Peyer's patch (tissue), 4 donors: ENCODE measurements at places on chromosomes 1 and 21. TPM values are rescaled to one million over a fixed set of nuclear protein-coding genes. Genes with fewer than 3 reads are reported as not detected.

Gene AMPD1
- not detected for total RNA-seq

Gene UAP1
- 121 TPM for total RNA-seq

Gene LRP8
- total RNA-seq, result 33.8 TPM

Gene CLCNKB
- total RNA-seq, result not detected

Gene CHI3L1
- not detected for total RNA-seq

Gene RNU1-4
- total RNA-seq, result under 0.01 TPM

GRCh38 chr1:107829036-107829770 lies 135.8 kb downstream of the VAV3 start:
- no peaks in the 10 kb centered on the region for H3K27me3 ChIP-seq
- no peaks in the 10 kb centered on the region for H3K4me1 ChIP-seq

GRCh38 chr1:84480650-84481049 lies 1.6 kb downstream of the RPF1 start:
- H3K27me3 ChIP-seq, result no peaks in the 10 kb centered on the region
- H3K4me3 ChIP-seq, result no peak overlapping the region
- DNase-seq, result no peak
- H3K36me3 ChIP-seq, result no peaks in the 10 kb centered on the region
- H3K27ac ChIP-seq, result no peak overlapping the region

DNA sequence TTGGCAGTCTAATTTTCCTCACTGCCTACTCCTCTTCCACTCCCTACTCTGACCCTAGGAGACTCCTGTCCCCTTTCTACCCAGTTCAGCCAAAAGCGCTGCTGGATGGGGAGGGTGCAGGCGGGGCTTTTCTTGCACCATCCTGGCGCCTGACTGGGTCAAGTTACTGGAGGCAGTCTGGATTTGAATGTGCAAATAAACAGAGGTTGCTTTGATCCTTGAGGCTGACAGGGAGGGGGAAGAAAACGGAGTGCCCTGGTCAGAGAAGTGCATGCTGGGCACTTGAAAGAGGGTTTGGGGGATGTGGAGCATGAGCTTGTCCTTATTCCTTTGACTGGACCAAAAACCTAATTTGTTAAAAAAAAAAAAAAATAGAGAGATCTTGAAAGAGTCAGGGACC lies 76.8 kb upstream of the SOX13 start:
- no peaks in the 10 kb centered on the region for H3K4me1 ChIP-seq
- DNase-seq, result no peak
- no peak overlapping the region for H3K4me3 ChIP-seq
- no peaks in the 10 kb centered on the region for H3K27me3 ChIP-seq

- no peak overlapping the region for H3K4me3 ChIP-seq
- DNase-seq, result no peak
- H3K27me3 ChIP-seq, result no peaks in the 10 kb centered on the region
- H3K36me3 ChIP-seq, result no peaks in the 10 kb centered on the region
- H3K4me1 ChIP-seq, result no peaks in the 10 kb centered on the region
Observed at GRCh38 chr1:246182149-246182851, 324.8 kb downstream of the SMYD3 start.

GRCh38 chr1:38173157-38173831 lies 126.7 kb upstream of the POU3F1 start:
- no peak overlapping the region for H3K4me3 ChIP-seq
- DNase-seq, result no peak
- no peak overlapping the region for H3K27ac ChIP-seq

DNA sequence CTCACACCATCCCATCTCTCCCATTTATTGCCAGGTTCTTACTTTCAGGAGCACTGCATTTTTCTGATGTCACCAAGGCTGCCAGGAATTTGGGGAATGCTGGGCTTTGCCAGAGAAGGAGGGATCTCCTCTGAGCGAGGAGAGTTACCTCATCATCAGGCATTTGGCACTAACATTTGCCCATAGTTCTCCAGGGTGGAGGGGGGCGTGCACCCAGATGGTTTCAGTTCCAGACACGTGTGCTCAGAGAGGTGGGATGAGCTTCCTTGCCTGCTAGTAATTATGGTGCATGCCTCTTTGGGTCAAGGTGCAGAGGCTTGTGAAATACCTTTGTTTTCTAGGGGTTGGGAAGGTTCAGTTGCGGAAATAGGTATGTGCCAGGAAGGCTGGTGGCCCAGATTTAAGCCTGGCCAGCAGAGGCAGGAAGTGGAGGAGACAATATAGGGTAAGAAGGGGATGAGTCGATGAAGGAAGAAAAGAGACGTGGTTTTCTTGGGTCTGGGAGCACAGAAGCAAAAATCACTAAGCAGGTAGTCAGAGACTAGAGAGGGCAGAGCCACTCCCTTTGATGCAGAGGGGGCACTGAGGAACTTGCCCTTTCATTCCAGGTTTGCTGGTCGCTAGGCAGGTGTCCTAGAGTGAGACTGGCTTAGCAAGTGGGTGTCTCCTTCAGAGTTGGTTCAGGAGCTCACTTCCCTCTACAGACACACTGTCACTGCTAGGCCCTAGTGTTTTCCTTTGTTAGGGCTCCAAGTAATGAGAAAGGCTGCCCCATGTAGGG lies 7.2 kb downstream of the TUFT1 start:
- H3K27ac ChIP-seq, result peak overlapping the region; percentile 58
- H3K4me1 ChIP-seq, result no peaks in the 10 kb centered on the region
- H3K36me3 ChIP-seq, result no peaks in the 10 kb centered on the region
- DNase-seq, result peak; percentile 76

DNA sequence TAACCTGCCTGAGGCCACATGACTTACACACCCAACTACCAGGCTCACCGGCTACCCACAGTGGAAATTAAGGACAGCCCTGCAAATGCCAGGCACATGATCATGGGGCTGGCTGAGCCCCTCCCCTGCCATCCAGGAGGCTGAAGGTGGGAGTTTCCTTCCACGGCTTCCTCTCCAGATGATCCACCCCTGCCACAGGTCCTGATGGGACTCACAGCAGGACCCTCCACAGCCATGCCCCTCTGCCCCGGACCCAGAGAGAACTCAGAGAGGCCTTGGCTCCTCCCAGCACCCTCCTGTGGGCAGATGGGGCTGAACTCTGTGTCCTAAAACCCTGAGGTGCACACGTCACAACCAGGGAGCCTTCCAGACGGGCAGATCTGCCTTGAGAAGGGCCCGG lies 29.1 kb upstream of the CASZ1 start:
- no peaks in the 10 kb centered on the region for H3K4me1 ChIP-seq
- H3K36me3 ChIP-seq, result no peaks in the 10 kb centered on the region
- no peak overlapping the region for H3K27ac ChIP-seq
- H3K27me3 ChIP-seq, result no peaks in the 10 kb centered on the region
- no peak overlapping the region for H3K4me3 ChIP-seq
- DNase-seq, result no peak

DNA sequence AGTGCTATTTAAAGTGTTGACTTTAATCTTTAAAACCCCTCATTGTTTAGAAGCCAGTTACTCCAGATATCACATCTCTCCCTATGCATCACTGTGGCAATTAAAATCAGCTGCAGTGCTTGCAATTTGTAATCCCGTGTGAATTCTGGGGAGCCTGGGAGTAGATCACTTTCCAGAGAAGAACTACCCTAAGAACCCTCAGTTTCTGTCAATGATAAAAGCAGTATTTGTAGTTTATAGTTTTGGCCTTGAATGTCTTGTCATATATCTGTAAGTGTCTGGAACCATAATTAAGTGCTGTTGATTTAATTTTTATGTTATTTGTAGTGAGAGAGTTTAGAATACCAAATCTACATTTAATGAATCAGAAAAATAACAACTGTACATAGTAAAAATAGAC lies 5.5 kb upstream of the SPAG17 start:
- H3K27me3 ChIP-seq, result no peaks in the 10 kb centered on the region
- no peak for DNase-seq
- no peaks in the 10 kb centered on the region for H3K4me1 ChIP-seq
- no peak overlapping the region for H3K27ac ChIP-seq

- H3K27ac ChIP-seq, result peak overlapping the region; percentile 28
- H3K4me1 ChIP-seq, result no peaks in the 10 kb centered on the region
- DNase-seq, result peak; percentile 55
- H3K4me3 ChIP-seq, result no peak overlapping the region
- H3K36me3 ChIP-seq, result no peaks in the 10 kb centered on the region
- H3K27me3 ChIP-seq, result no peaks in the 10 kb centered on the region
Observed at GRCh38 chr1:232305050-232305449, 324.9 kb downstream of the SIPA1L2 start.

GRCh38 chr1:15727866-15728534 lies 8.1 kb upstream of the SLC25A34 start:
- no peak overlapping the region for H3K4me3 ChIP-seq
- no peaks in the 10 kb centered on the region for H3K4me1 ChIP-seq
- no peak overlapping the region for H3K27ac ChIP-seq
- peaks cover 90% of the 10 kb centered on the region for H3K36me3 ChIP-seq
- DNase-seq, result no peak

GRCh38 chr1:220084460-220084859 lies 5.1 kb downstream of the BPNT1 start:
- H3K36me3 ChIP-seq, result peaks cover 14% of the 10 kb centered on the region
- H3K27ac ChIP-seq, result peak overlapping the region; percentile 68
- no peak overlapping the region for H3K4me3 ChIP-seq
- no peak for DNase-seq
- H3K27me3 ChIP-seq, result no peaks in the 10 kb centered on the region

DNA sequence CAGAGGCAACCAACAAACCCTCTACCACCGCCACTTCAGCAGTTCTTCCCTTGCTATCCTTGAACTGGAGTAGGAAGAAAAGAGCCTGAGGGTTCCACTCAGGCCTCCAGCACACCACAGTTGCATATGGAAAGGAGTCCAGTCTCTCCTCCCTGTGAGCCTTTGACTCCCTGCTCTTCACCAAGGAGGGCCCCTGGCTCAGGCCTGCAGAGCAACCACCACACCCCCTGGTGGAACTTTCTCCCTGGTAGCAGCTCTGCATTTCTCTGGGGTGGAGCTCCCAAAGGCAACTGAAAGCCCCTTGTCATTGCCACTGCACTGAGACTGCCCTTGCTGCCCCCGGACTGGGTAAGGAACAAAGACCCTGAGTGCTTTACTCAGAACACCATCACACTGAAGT lies 1021.5 kb upstream of the ADGRL2 start:
- H3K27ac ChIP-seq, result no peak overlapping the region
- no peak for DNase-seq
- H3K4me1 ChIP-seq, result no peaks in the 10 kb centered on the region
- no peaks in the 10 kb centered on the region for H3K27me3 ChIP-seq
- no peak overlapping the region for H3K4me3 ChIP-seq

- no peak for DNase-seq
- H3K27ac ChIP-seq, result no peak overlapping the region
- no peaks in the 10 kb centered on the region for H3K36me3 ChIP-seq
- no peaks in the 10 kb centered on the region for H3K4me1 ChIP-seq
Observed at GRCh38 chr1:63913533-63913932, 139.7 kb downstream of the ROR1 start.

DNA sequence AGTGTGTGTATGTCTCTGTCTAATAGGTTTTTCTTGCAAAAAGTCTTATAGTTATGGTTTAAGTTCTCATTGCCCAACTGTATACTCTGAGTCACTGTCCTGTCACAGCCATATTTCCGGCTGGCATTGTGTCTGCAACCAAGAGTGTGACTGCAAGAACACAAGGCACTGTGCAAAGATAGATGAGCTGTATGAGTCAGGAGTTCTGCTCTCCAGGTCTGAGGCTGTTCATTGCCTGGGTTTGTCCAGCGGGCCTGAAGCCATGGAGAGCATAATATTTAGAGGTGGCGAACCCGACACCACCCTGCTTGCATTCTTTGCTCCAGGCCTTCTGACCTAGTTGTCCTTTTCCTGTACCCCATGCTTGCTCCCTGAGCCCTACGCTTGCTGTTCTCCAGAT lies 50.9 kb upstream of the CNIH3 start:
- DNase-seq, result no peak
- H3K36me3 ChIP-seq, result no peaks in the 10 kb centered on the region
- no peaks in the 10 kb centered on the region for H3K27me3 ChIP-seq
- H3K4me1 ChIP-seq, result no peaks in the 10 kb centered on the region

DNA sequence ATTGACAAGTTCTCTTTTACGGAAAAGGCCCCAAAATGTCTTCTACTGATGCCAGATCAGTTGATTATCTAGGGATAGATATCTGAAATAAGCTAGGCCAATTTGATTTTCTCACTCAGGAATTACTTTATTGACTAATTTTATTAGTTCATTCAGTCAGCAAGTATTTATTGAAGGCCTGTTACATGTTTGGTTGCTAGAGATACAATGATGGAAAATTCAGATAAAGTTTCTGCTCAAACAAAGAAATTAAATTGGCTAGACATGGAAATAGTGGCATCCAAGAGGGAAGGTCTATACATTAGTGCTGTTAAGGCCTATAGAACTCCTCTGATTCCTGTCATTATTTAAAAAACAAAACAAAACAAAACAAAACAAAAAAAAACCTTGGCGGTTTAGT lies 56.5 kb downstream of the HS2ST1 start:
- H3K4me1 ChIP-seq, result no peaks in the 10 kb centered on the region
- no peaks in the 10 kb centered on the region for H3K36me3 ChIP-seq
- H3K27ac ChIP-seq, result no peak overlapping the region
- no peak overlapping the region for H3K4me3 ChIP-seq

DNA sequence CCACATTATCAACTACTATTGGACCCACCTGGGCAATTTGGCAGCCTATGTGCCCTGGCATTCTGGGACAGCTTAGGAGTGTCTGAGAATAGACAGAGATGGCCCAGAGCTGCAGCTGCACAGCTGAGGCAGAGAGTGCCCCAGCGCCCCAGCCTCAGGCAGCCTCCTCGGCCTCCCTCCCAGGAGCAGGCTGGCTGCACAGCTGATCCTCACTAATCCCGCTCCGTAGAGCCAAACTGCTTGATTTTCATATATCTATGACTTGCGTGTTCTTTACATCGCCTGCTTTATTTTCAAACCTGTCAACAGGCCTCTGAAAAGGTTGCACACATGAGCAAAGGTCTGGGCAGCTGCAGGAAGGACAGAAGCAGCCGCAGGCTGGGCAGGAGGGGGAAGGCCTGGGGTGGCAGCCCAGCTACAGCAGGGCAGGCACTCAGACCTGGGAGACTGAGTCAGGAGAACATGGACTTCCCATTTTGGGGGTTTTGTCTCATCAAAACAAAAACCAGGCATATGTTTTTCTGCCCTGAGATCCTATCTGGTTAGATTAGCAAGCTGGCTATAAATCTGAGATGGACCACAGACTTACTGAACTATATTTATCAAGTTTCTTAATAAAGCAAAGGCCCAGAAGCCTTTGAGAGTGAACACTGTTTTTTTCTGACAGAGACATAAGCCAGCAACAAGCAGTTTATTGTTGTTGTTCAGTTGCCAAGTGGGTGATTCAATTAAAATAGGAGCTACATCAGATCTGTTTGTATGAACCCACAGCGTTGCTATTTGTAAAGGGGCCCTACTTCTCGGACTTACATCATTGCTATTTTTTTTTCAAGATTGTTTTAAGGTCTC lies 301.8 kb upstream of the DUSP10 start:
- no peak overlapping the region for H3K27ac ChIP-seq
- no peaks in the 10 kb centered on the region for H3K36me3 ChIP-seq
- H3K4me1 ChIP-seq, result no peaks in the 10 kb centered on the region
- H3K4me3 ChIP-seq, result no peak overlapping the region
- no peak for DNase-seq
- no peaks in the 10 kb centered on the region for H3K27me3 ChIP-seq
